ENCODE measurements at places on chromosomes 3 and 15.

GRCh38 chr3:51373658-51374421, 11.3 kb upstream of the MANF start:
- no peak for DNase-seq

DNA sequence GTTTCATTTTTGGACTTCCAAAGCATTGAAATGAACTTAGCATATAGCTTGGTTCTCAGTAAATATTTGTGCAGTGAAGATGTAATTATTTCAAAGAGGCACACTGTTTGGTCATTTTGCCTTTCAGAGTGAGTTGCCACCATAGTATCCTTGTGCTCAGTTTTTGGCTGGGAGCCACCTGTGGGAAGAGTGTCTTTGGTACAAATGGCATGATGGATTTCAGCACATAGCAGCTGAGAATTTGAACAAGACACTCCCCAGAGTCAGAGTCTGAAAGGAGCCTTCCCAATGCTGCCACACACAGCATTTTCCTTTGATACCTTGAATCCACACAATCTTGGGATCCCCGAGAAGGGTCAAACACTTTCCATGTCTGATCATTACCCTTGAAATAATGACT, 897.2 kb upstream of the ARPP21 start:
- no peak for DNase-seq

GRCh38 chr3:27471923-27472550, 12.1 kb downstream of the SLC4A7 start:
- DNase-seq, result no peak

DNA sequence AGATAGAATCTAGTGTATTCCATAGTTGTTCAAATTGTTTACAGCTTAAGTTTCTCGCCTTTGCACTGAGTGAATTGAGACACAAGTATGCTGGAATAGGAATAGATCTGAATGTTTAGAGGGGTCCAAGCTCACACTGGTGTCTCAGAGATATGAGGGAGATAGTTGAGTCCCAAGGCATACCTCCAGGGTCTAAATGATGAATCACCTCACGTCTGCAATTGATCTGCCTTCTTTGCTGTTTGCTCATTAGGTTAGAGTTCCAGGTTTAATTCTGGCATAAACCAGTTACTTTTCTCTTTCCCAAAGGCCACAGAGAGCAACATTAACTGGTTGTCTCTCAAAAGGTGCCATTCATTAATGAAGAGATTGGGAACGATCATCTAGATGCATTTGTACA, 106.3 kb upstream of the MME start:
- no peak for DNase-seq

GRCh38 chr3:165696496-165696895, 140.7 kb downstream of the BCHE start:
- no peak for DNase-seq

DNA sequence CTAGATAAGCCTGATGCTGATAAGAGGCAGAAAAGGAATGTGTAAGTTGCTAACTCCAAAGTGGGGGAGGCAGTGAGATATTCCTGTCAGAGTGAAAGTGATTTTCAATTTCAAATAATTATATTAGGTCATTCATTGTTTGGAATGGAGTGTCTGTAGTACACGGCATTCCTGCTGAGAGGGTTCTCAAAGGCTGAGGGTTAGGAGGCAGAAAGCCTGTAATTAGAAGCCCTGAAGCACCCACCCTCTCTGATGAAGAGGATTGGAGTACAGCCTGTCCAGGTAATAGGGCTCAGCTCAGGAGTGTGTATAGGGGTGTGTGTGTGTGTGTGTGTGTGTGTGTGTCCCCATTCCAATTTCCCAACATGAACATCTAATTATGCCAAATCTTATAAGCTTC, 486.8 kb downstream of the MAGI1 start:
- no peak for DNase-seq

GRCh38 chr3:133757701-133758567, 11.7 kb downstream of the TF start:
- no peak for DNase-seq

DNA sequence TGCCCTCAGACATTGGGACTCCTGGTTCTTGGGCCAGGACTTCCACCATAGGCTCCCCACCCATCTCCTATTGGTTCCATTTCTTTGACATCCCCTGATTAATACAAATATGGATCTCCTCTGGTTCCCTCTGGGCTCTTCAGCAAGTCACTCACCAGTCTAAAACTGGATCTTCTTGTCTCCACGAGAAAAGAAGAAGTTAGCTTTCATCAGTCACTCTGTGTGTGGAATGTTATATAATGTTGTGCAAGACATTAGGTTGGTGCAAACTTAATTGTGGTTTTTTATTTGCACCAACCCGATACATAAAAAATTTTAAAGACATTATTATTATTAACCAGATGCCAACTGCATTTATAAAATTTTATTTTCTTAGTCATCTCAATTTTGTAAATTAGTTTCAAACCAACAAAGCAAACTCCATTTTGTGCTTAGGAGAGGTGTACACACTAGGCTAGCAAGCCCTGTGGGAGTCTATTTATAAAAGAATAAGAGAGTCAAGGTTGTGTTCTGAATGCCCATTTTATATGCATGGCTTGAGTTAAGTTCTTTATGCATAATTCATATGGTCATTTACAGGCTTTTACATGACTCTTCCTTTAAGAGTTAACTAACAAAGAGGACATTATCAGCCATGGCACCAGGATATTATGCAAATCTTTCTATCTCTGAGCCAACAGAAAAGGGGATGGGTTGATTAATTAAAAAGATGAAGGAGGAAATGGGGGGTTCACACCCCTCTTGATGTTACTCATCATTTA, 35.1 kb upstream of the IL12A start:
- no peak for DNase-seq

DNA sequence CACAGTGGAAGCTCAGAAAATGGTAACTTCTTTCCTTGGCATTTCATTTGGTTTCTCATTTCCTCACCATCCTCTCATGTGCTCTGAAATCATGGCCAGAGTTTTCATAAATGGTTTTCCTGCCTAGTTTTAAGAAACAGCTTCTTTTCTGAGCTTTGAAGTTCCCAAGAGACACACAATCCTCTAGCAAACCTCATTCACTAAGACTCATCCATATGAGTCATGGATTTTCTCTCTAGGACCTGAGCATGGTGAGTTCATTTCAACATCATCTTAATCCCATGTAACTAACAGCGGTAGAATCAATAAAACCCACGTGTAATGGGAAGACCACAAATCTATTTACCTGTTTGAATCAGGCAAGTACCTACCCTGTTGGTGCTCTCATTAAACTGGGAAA, 274.5 kb upstream of the LRTM1 start:
- DNase-seq, result no peak

DNA sequence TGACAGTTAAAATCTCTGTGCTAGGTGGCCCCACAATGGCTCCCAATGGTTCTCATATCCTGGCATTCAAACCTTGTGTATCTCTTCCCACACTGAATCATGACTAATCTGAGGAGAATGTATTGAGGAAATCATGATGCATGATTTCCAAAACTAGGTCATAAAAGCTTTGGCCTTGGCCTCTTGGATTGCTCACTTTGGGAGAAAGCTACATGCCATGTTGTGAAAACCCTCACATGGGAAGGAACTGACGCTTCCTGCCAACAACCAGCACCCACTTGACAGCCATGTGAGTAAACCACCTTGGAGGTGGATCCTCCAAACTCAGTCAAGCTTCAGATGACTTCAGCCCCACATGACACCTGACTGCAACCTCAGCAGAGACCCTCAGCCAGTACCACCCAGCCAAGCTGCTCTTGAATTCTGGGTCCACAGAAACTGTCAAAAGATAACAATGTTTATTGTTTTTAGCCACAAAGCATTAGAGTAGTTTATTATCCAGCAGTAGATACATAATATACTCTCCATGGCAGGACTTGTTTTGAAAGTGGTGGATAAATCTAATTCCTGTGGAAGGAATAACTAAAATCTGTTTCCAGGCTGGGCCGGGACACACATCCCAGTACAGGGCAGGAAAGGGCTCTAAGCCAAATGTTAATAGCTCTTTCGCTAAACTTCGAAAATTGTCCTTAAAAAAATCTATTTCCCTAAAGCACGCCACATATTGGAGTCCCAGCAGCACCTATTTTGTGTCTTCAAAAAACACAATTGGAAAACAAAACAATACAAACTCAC, 1.0 kb upstream of the ZNF620 start:
- DNase-seq, result no peak

DNA sequence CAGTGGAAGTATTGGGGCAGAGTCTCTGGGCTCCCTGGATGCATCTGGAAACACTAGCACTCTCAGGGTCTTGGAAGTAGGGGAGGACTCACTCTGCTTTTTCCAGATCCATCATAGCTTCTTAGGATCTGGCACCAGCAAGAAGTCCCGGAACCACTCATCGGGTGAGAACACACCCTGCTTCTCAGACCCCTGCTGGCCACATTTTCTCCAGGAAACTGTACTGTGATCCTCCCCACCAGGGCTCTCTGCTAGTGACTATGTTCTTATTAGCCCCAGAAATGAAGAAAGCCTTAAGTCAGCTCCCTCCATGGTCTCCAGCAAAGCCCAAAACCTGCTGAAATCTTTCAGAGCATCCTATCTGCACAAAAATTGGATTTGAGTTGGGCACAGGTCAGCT, 197.3 kb upstream of the GADL1 start:
- no peak for DNase-seq

- no peak for DNase-seq
Measured at GRCh38 chr3:100089812-100090668, 24.3 kb downstream of the FILIP1L start.

GRCh38 chr15:74261041-74261440, 24.9 kb downstream of the CCDC33 start:
- no peak for DNase-seq

GRCh38 chr3:30526031-30526430, 80.4 kb upstream of the TGFBR2 start:
- no peak for DNase-seq

DNA sequence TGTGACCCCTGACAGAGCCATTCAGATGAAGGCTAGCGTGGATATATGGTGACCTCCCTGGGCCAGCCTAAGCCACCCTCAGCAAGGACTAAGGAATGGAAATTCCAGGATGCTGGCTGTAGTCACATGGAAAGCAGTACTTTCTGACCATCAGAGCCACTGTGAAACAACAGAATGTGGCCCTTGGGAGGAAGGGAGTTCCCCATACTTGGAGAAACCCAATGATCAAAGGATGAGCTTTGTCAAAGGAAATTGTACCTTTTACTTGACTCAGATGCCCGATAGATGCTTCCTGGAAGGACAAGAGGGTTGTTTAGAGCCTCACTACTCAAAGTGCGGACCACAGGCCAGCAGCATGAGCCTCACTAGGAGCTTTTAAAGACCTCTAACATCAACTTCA, 484.5 kb upstream of the PROK2 start:
- no peak for DNase-seq

DNA sequence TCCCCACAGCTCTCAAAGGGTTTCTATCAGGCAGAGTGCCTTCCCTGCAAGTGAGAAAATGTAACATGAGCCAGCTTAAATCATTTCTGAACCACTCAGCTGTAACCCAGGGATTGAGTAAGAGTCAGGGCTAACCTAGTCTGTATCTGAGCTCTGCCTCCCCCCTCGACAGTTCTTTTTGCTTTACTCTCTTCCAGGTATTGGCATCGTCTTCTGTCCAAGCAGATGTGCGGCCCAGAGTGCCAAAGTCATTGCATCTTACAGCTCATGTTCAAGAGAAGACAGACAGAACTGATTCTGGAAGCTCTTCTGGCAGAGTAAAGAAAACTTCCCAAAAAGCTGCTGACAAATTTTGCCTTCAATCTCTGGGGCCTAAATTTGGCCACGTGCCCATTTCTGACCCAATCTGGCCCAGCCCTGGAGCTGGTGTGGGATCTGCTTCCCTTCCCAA, 74.8 kb downstream of the ABHD5 start:
- DNase-seq, result no peak

- DNase-seq, result no peak
Measured at GRCh38 chr3:16375891-16376290, 110.9 kb downstream of the OXNAD1 start.

DNA sequence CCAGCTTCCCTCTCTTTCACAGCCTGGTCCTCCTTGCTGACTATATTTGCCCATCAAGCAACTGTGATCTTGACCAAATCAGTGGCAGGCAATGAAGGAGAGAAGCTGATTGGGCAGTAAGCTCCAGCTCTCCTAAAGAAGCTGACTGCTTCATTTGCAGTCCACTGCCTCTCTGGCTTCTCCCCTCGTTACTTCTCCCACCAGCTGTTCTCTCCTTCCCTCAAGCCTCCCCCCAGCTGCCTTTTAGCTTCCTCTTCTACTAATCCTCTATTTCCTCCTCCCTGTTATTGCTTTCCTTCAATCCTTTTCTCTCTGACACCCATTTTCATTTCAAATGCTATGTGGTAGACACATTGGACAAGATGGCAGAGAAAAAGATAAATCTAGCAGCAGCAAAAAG, 474.7 kb upstream of the UBE2E2 start:
- no peak for DNase-seq

GRCh38 chr3:47098910-47099309, 65.0 kb downstream of the SETD2 start:
- no peak for DNase-seq

DNA sequence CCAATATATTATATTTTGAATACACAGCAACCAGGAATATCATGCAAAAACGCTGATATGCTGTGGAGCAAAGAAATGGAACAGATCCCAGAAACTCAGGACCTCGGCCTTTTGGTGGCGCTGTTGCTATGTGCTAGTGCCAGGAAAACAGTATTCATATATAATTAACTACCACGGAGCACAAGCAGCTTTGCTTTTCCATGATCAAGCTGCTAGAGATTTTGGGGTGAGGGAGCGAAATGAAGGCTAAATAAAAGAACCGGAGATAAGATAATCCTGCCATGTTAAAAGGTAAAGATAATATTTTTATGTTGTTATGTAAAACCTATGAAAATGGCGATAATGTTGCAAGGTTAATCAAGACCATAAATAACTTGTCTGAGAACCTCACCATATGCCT, 157.7 kb upstream of the FAM3D start:
- DNase-seq, result no peak
